Stimulated activated CD8-positive, alpha-beta memory T cell treated with anti-CD3 and anti-CD28 coated beads, Interleukin-4, amount 100 ng/mL, for 1 hour (primary cell): ENCODE measurements at places on chromosomes 1 and 21.

GRCh38 chr1:36309397-36309796 lies 3.2 kb downstream of the SH3D21 start:
- no peak for DNase-seq

GRCh38 chr1:100322436-100323211 lies 29.7 kb upstream of the CDC14A start:
- no peak for DNase-seq

DNA sequence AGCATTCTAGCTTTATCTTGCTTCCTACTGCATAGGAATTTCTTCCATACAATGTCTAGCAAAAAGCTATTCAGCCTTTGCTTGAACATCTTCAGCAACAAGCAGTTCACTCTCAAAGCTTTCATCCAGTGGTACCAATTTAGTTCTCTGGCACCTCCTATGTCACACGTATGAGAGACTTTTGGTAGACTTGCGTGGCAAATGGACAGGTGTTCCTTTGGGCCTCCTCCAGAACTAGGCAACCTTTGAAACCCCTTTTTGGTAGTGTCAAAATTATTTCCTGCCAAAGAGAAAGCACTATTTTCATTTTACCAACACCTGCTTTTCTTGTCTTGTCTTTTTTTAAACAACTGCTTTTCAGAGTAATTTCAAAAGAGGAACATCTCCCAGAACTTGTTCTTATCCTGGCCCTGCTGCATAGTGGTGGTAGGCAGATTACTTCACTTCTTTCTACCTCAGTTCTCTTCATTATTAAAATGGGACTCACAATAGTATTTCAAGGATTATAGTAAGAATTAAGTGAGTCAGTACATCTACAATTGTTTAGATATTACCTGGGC lies 122.4 kb downstream of the MAST2 start:
- DNase-seq, result no peak

DNA sequence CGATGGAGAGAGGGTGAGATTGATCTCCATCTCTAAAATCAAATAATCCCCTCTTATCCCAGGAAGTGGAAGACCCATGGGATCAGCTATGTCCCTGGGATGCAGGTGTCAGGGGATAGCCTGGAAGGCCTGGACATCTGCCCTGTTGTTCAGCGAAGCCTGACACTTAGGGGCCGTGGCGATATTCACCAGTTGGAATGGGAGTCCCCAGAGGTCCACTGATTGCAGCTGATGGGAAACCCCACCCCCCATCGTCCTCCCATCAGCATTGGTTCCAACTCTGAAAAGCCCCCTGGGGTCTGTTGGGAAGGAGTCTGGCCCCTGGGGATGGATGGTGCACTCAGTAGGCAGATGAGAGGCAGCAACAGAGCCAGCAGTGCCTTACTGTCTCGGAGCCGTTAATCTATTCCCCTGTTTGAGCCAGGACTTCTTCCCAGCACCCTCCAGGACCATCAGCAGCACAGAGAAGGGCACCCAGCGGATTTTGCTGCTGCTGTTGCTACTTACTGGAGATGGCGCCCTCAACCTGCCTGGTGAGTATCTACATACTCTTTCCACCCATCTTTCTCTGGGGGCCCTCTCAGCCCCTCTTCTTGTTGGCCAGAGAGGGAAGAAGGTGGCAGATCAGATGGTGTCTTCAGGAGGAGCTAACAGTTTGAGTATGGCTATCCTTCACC lies 13.4 kb downstream of the CATSPER4 start:
- no peak for DNase-seq

DNA sequence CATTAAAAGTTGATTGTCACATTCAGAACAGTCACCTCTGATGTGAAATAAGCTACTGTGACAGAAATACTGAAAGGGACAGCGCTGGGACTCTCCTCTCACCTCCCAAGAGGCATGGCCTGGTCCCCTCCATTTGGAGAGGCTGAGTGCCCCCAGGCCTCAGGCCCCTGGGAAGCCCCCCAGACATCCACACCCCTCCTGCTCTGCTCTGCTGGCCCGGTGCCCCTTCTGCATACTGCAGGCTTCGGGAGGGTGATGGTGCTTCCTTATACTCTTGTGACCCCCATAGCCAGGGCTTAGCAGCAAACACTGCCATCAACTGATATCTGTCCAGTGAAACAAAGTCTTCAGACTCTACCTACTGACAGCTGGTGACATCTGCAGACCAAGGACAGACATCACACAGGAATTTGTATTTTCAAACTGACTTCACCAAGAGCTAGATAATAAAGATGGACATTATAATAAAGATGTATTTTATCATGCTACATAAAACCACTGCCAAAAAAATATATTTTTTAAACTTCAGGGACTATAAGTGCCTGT lies 36.9 kb downstream of the C2CD2 start:
- no peak for DNase-seq

GRCh38 chr1:189675712-189676244 lies 801.9 kb downstream of the BRINP3 start:
- DNase-seq, result no peak

DNA sequence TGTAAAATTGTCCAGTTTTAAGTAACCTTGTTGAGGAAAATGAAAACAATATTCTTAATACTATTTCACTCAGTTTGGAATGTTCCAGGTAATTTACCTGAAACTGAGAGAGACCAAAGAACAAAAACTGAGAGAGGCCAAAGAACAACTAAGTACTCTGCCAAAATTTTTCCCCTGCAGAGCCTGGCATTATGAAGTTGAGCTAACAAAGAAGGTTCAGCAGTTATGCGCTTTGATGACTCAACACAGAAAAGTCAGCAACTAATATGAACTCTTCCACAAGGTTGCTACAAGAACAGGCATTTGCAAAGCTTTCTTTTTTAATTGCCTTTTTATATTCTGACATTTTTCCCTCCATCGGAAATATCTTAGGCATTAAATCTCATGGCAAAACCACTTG lies 270.9 kb downstream of the CHRM3 start:
- no peak for DNase-seq

DNA sequence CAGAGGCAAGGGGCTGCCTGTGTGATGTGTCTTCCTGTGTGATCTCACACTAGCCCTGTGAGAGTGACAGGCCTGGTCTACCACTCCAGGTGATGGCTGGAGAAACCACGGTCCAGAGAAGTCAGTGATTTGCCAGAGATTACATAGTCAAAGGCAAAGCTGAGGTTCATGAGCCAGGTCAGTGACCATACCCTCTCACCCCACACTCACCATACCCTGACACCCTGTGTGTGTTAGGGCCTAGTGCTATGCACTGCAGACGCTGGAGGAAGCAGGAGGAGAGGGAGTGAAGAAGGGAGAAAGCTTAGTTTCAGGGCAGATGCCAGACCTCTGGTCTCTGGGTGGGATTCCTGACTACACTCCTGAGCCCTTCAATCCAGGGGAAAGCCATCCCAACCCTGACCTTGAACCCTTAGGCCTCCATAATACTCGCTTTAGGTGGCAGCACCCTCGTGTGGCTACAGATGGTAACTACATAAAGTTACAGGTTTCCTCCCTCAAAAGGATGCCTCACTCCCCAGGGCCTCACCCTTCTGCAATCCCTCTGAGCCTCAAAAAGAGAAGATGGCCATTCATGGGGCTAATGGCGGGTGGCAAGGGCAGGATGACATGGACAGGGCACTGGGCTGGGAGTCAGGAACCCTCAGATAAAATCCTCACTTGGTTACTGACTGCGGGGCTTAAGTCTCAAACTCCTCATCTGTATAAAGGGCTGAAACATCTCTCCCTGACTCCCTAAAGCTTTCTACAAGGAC lies 20.8 kb upstream of the SDC3 start:
- DNase-seq, result no peak

- DNase-seq, result no peak
Observed at GRCh38 chr1:172278478-172278877, 142.0 kb upstream of the C1orf105 start.

DNA sequence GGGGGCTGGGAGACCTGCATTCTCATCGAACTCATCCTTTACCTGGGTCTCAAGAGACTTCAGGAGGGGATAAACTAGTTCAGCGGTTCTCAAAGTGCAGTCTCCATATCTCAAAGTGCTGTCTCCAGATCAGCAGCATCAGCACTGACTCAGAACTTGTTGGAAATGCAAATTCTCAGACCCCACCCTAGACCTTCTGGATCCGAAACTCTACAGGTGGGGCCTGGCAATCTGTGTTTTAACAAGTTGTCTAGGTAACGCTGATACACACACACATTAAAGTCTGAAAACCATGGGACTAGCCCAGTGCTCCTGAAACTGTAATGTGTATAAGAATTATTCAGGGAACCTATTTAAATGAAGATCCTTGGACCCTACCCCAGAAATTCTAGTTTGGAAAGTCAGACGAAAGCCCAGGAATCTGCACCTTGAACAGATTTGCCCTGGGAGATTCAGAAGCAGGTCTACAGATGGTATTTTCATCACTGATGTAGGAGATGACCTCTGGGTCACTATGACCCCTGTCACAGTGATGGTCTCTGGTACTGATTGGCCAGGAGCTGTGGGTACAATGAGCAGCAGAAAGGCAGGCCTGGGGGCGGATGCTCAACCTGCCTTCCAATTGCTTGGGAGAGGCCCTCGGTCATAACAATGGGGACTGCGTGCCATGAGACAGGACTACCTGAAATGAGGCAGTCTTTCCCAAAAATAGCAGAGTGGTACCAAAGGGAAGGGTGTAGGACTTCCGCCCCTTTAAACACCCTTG lies 127.2 kb downstream of the FAM78B start:
- DNase-seq, result no peak

DNA sequence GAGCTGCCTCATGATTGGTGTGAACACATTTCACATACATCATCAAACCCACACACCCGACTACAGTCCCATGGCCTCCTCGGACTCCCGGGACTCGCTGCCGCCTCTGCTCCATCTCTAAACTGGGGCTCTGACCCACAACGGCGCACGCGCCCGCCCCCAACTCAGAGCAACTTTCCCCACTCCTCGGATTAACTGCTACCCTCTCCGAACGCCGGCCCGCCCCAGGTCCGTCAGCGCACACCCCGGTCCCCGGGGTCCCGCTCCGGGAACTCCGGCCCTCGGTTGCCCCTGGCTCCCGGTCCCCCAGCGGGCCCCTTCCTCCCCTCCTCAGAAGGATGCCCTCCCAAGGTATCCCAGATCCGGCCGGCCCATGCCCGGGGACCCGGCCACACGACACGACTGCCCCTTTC lies 740 bp downstream of the DSTYK start:
- no peak for DNase-seq

- no peak for DNase-seq
Observed at GRCh38 chr1:186761358-186761757, 67.4 kb upstream of the PLA2G4A start.

- DNase-seq, result peak; percentile 17
Observed at GRCh38 chr1:61453111-61453961, 271.6 kb downstream of the TM2D1 start.

DNA sequence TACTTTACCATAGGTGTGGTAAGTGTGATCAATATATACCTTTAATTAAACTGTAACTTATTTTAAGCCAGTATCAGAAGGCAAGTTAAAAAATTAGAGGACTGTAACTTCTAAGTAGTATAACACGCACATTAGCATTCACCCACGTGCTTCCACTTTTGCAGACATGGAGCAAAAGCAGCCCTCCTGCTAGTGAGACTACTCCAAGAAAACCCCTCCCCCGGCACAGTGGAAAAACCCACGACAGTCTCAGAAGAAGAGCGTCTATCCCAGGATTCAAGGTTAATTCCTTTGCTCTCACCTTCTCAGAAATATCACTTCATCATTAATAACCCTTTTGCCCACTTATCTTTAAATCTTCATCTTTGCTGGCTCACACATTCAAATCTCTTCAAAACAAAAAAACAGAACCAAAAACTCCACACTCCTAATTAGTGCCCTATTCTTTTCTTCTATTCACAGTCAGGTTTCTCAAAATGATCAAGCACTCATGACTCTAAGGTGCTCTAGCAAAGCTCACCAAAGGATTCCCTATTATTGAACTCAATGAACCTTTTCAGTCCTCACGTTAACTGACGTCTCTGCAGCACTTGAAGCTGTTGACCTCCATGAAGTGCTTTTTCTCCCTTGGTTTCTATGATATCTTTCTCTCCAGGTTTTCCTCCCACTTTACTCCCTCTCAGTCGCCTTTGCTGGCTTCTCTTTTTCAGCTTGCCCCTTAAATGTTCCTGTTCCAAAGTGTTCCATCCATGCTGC lies 213.5 kb downstream of the SMYD3 start:
- DNase-seq, result no peak

DNA sequence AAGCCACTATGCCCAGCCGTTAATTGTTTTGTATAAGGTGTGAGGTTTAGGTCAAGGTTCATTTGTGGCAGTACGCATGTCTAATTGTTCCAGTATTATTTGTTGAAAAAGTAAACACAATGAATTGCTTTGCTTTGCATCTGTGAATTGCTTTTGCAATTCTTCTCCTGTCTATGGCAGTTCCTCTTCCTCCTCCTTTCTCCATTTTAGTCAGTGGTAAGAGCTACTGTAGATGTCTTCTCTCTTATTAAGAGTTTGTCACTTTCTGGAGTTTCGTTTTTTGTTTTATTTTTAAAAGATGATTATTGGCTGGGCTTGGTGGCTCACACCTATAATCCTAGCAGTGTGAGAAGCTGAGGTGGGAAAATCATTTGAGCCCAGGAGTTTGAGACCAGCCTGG lies 29.2 kb downstream of the C1orf185 start:
- DNase-seq, result no peak

- no peak for DNase-seq
Observed at GRCh38 chr21:16079830-16080229, 350.0 kb downstream of the USP25 start.

DNA sequence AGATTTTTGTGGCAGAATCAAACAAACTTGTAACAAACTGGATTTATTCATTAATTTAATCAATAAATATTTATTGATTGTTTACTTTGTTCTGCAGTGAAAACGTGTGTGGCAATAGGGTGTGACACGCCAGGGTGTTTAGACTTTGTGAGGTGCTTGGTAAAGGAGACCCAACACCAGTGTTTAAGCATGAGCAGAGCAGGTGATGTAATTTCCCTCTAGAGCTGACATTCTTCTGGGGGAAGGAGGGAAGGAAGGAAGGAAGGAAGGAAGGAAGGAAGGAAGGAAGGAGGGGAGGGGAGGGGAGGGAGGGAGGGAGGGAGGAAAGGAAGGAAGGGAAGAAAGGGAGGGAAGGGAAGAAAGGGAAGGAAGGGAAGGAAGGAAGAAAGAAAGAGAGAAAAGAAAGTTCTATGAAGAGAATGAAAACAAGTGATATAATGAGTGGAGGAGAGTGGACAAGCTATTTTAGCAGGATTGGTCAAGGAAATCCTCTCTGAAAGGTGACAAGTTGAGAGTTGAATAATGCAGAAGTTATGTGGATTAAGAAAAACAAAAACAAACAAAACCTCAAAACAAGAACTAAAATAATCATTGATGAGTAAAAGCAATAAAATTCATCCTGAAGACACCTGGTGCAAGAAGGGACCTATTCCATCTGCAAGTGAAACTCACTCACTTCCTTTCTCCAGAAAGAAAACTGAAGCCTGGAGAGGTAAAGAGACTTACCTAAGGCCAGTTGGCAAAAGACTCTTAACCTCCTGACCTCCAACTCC lies 60.8 kb downstream of the TSEN15 start:
- no peak for DNase-seq

DNA sequence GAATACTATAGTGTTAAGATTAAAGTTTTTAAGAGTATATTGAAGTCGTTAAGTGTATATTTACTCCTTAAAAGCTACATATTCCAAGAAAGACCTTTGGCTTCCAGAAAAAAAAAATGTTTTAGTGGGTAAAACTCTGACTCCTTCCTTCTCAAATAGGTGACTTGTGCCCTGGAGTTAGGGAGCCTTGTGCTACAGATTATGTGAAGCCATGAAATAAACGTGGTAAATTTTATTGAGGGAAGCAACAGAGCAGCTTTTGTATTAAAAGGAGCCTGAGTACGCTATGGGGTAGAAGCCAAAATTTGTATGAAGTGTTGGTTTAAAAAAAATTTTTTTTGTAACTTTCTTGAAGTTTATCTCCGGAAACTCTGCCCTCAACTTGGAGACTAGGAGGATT lies 994 bp downstream of the RO60 start:
- DNase-seq, result no peak

GRCh38 chr1:11671544-11672286 lies 7.7 kb downstream of the FBXO6 start:
- DNase-seq, result no peak
